CD14-positive monocyte (primary cell): ENCODE measurements at places on chromosomes 6 and 20.

DNA sequence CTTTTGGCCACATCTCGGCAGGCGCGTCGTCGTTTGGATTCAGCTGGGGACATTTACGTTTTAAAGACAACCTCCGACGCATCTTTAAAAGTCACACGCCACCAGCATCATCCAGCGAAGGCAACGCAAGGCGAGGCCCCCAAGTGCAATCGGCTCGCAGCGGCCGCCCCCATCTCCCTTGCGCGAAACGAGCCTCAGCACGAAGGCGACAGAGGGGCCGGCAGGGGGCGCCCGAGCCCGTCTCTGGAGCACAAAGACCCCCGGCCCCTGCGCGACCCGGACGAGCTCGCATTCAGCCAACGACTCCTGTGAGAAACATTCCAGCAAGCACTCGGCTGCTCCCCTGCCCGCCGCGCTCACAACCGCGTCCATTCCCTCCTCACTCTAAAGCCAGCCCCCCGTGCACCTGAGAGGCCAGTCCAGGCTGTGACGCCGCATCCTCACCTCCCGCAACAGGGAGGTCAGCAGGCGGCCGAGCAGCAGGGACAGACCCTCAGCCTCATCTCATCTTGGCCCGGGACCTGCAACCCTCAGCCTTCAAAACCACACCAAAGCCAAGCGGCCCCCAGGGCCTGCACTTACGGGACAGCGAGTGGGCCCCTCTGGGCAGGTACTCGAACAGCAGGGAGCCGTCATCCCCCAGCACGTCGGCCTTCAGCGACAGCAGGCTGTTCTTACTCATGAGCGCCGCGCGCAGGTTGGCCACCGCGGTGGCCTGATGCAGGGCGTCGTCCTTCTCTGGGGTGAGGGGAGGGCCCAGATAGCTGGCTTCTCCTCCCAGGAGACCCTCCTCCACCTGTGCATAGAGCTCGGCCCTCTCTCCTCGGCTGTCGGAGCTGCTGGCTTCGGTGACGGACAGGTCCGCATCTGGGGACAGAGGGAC, 35.8 kb downstream of the SLC2A4RG start:
- DNase-seq: no peak

GRCh38 chr6:90691823-90692222, 105.0 kb upstream of the MAP3K7 start:
- DNase-seq: no peak

DNA sequence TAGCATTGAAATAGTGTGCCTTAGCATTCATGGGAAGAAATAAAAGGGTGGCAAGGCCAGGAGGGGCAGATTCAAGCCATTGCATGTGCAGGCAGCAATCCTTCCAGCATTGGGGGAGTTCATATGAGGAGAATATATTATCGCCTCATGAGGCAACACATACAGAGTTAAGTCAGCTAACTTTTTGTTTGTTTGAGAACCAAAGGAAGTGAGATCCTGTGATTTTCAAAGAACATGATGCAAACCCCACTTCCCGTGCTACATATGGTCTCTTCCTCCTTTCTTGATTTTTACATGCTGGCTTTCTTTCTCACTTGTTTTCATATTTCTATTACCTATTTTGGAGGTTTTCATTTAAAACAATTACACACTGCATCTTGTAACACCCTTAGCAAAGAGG, 579.7 kb upstream of the ARID1B start:
- no peak for DNase-seq

- DNase-seq: peak; percentile 98
Measured at GRCh38 chr6:170048615-170049256, 242.1 kb downstream of the DLL1 start.

DNA sequence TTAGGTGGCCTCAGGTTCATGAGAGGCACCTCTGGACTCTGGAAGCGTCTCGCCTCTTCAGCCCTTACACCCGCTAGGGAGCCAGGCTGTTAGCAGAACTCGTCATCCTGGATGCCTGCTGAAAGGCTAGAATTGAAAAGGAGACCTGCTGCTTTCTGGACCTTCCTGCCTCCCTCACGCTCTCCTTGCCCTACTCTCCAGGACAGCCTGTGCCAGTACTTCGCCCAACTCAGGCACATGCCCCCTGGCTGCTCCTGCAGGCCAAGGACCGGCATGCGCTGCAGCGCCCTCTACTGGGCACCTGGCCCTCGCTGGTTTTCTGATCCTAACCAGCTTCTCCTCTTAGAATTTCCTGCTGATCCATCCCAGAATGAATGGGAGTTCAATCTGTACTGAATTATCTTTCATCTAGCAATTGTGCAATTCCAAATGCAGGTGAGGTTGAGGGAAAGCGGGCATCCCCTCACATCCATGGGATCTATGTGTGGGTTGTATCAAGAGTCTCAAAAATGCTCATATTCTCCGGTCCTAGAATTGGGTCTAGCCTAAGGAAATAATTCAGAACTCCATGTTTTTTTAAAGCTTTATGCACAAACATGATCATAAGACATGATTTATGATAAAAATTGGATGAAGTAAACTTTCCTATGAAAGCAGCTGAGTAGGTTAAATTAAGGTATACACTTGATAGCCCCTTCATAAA, 78.0 kb downstream of the PTPN1 start:
- peak; percentile 57 for DNase-seq

DNA sequence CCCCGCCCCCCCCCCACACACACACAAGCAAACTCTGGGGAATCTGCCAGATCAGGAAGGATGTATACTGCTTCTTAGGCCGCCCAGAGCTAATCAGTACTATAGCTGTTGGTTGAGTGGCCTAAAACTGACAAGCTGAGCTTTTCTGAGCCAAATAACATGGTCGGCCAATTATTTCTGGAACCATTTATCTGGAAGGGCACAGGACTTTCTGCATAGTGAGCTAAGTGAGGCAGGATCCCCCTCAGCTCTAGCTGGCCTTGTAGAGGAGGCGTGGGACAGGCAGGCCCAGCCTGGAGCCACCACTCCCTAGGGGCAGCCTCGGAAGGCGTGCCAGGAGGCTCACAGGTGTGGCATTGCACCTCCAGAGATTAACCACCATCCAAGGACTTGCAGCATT, 200.1 kb downstream of the TMEM242 start:
- DNase-seq: no peak

DNA sequence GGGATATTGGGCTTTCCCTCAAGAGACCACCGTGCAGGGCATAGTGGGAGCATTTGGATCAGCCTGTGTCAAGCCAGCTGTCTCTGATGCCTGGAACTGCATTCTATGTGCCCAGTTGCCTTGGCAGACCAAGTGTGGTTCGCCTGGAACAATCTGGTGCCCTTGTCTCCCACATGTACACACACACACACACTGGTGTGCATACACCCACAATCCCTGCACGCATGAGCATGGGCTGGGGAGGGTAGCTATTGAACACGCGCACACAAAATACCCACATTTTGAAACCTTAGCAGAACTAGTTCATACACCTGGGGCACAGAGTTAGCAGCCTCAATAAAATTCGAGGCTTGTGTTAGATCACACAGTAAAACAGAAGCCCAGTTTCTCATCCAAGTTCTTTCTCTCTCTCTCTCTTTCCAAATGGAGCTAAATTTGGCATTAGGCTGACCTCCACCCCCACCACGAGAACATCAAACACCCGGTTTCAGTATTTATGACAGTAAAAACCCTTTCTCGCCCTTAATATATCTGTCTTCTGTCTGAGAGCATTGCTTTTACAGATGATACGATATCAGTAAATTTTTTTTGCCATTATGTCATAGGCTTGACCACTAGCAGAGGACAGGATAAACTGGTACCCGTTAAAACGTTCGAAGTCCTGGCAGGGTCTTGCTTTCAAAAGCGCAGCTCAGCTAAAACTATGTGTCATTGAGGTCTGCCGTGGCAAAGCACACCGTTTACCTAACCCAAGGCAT, 18.2 kb upstream of the NFATC2 start:
- DNase-seq: no peak

DNA sequence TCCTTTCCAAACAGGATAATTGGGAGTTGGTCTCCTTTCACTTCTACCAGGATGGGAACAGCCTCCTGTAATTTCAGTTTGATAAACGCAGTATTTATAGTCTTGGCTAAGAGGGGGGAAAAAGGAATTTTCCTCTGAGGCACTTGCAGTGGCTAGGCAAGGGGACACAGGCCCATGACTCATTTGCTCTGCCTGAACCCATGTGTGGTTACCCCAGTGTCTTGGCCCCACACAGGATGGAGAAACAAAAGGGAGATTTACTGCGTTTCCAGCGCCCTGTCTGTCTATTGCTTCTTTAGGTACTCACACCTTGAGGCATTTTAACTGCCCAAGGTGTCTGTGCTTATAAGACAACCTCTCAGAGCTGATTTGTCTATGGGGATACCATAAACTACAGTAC, 74.8 kb upstream of the NEDD9 start:
- no peak for DNase-seq

GRCh38 chr6:14857501-14857900, 388.4 kb upstream of the JARID2 start:
- DNase-seq: peak; percentile 90

- peak; percentile 19 for DNase-seq
Measured at GRCh38 chr6:162157167-162157870, 570.2 kb downstream of the PRKN start.

- DNase-seq: no peak
Measured at GRCh38 chr6:46583081-46583480, 69.5 kb downstream of the CYP39A1 start.

GRCh38 chr20:53872081-53872541, 198.3 kb downstream of the BCAS1 start:
- no peak for DNase-seq
